ENCODE measurements at places on chromosomes 13 and 19.

DNA sequence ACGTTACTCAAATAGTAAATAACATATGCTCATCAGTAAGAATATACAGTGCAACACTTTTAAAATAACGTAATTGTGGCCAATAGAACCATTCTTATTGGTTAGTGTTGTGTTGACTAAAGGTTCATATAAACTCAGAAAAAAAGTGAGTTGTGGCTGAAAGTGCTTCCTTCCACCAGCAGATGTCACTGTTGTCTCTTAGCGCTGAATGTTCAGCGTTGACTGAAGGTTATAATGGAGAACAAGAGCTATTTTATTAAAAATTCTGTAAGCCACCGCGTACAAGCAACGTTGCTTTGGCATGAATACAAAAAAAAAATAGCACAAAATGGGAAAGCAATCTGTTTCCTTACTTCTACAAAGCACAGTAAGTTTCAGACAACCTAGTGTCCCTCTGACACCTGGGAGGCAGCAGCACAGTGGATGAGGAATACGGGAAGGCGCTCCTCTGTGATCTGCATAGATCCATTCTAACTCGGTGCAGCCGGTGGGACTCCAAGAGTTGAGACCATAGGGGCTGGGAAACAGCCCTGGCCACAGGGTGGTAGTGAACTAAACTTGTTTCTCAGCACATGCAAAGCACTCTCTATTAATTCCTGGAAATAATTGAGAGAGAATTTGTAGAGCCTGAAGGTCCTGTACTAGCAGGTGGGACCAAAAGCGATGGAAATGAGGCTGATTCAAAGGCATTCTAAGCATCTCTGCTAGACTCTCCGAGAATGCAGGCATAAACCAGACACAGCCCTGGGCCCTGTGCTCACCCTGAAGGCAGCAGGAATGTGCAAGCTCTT lies 23.9 kb upstream of the OXGR1 start:
- peak; percentile 6 for DNase-seq

- no peak for DNase-seq
Observed at GRCh38 chr13:79448413-79448812, 32.5 kb upstream of the NDFIP2 start.

DNA sequence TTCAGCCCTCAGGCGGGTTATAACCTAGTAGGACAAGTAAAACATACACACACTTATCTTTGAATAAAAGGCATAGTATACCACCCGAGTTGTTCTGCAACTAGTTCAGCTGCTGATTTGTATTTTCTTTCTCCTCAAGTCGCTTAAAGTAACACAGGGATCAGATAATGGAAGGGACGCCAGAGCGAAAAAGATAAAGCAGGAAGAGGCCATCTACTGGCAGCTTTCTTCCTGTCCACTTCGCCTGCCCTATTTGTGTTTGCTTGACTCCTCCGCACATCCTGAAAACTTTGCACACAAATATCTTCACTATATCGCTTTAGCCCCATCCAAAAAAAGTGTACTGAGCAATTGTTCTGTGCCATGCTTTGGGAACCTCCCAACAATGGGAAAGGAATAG lies 238.0 kb upstream of the SOX21 start:
- DNase-seq, result no peak

- no peak for DNase-seq
Observed at GRCh38 chr19:45348367-45349125, 8.0 kb downstream of the KLC3 start.

DNA sequence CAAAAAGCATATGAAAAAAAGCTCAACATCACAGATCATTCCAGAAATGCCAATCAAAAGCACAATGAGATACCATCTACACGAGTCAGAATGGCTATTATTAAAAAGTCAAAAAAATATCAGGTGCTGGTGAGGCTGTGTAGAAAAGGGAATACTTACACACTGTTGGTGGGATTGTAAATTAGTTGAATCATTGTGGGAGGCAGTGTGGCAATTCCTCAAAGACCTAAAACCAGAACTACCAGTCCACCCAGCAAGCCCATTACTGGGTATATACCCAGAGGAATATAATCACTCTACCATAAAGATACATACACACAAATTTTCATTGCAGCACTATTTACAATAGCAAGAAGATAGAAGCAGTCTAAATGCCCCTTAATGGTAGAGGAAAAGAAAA lies 529.9 kb downstream of the SLITRK1 start:
- DNase-seq, result no peak

DNA sequence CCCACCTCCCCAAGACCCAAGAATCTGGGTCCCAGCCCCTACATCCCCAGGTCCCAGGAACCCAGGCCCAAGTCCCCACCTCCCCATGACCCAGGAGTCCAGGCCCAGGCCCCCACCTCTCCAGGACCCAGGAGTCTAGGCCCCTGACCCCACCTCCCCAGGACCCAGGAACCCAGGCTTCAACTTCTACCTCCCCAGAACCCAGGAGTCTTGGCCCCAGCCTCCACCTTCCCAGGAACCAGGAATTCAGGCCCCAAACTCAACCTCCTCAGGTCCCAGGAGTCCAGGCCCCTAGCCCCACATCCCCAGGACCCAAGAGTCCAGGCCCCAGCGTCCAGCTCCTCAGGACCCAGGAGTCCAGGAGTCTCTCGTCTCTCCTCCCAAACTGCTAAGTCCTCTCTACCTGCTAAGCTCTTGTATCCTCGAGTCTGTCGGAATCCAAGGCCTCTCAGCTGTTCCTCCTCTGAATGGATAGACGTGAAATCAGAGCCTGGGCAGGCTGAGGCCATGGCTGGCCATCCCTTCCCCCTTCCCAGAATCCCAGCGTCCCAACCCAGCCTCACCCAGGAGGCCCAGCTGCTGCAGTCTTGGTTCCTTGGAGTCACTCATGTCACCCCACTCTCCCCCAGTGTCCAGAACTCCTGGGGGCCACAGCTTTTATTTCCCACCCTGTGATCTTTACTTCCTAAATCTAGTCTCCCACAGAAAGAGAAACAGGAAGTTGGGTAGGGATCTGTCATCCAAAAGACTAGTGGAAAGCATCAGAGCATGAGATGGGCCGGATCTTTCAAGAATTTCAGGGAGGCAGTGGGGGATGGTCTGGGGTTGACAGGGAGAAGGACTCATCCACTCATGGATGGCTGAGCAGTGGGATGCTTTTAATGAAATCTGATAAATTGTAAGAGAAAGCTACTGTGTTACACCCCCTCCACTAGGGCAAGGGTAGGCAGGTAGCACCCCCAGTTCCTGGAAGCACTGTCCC lies at the start of gene CD209:
TSS of gene CD209 (minus strand) at position 632 of the 982 bp plus-strand sequence. CDS start at position 609, 23 bp downstream.
- DNase-seq, result no peak

GRCh38 chr19:34171539-34171876 lies 796 bp upstream of the LSM14A start:
- no peak for DNase-seq

DNA sequence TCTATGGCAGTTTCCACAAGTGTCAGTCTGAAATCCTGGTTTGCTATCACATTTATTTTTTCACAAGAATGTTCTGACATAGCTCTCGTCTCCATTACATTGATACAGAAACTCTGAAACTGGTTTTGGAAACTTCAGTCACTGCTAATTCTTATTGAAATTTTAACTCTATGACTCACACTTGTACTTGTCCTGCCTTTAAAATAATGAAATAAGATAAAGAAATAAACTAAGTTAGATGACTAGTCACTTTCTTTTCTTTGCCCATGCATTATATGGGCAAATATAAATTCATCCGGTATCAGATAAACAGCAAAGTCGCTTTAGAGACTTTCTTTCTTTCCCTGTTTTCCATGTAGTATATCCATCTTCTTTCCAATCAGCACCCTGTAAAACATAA lies 257.5 kb downstream of the PCDH9 start:
- no peak for DNase-seq

GRCh38 chr19:39843919-39844793 lies 2.0 kb downstream of the FBL start:
- no peak for DNase-seq

DNA sequence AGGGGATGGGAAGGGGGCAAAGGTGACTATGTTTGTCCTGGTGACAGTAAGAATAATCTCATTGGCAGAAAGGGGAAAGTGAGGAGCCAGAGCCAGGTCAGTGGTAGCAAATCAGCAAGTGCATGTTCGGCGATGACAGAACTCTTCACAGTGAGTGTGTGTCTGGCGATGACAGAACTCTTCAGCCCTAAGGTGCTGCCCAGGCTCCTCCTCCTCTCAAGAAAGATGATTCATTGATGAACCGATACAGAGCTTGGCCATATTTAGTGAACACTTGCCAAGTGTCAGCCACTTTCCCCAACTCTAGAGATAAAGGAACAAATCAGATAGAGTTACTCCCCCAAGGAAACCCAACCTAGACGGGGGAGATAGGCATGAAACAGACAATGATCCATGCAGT lies 199.3 kb upstream of the UBL3 start:
- no peak for DNase-seq

GRCh38 chr13:113815151-113816058 lies 48.5 kb downstream of the GAS6 start:
- DNase-seq, result peak; percentile 32

GRCh38 chr19:30253581-30253996 lies 118.6 kb upstream of the ZNF536 start:
- DNase-seq, result no peak

GRCh38 chr13:111259058-111259457 lies 61.4 kb upstream of the TEX29 start:
- DNase-seq, result no peak

DNA sequence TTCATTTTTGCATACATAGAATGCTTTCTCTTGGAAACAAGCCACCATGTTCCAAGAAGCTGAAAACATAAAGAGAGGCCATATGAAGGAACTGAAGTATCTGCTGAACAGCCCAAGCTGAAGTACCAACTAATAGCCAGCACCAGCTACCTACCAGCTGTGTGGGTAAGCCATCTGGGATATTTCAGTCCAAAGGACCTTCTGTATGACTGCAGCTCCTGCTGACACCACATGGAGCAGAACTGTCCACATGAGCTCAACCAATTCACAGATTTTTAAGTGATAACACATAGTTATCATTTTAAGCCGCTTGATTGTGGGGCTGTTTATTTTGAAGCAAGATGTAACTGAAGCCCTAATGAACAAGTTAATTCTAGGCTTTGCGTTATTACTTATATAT lies 621.1 kb upstream of the KLHL1 start:
- no peak for DNase-seq

DNA sequence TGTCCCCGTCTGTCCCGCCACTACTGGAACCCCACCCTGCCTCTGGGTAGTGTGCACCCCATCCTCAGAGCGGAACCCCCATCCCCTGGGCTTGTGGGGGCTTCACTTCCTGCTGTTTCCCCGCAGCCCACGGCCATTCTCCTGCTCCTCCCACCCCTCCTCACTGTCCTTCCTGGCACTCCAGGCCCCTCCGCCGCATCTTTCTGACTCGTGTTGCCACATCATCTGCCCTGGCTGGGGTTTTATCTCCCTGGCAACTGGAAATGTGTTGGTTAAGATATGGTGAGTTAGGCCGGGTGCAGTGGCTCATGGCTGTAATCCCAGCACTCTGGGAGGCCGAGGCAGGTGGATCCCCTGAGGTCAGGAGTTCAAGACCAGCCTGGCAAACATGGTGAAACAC lies 37.3 kb downstream of the KDM4B start:
- DNase-seq, result no peak

DNA sequence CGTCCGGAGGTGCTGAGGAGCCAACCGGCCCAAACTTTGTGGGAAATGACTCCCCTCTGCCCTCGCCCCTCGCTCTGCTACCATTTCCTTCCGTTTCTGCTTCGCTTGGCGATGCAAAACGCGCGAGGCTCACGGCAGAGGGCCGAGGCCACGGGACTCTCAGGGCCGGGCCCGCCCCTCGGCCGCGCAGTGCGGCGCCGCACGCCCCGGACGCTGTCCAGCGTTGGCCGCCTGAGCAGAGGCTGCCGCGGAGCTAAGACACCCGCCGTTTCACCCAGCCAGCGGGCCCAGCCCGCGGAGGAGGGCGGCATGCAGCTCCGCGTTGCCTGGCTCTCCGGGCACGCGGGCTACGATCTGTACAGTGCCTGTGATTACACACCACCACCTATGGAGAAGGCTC lies 2.1 kb upstream of the ZNF578 start:
- DNase-seq, result no peak

- DNase-seq, result no peak
Observed at GRCh38 chr13:76804801-76805200, 81.4 kb downstream of the KCTD12 start.
